ENCODE measurements at places on chromosomes 1 and 21. TPM values are rescaled to one million over a fixed set of nuclear protein-coding genes. Genes with fewer than 3 reads are reported as not detected.

Gene VANGL2
- 1.0 TPM for total RNA-seq

Gene RYR2
- total RNA-seq, result 0.07 TPM

Gene CD1D
- not detected for total RNA-seq

Gene IFFO2
- 15.8 TPM for total RNA-seq

Gene F5
- 0.10 TPM for total RNA-seq

Data from A549 treated with RU486 at 1 μM for 4 hours (cell line).